ENCODE measurements at places on chromosomes 13 and 19.

GRCh38 chr13:47330031-47330430 is 433.2 kb upstream of the HTR2A start:
- no peak for DNase-seq

DNA sequence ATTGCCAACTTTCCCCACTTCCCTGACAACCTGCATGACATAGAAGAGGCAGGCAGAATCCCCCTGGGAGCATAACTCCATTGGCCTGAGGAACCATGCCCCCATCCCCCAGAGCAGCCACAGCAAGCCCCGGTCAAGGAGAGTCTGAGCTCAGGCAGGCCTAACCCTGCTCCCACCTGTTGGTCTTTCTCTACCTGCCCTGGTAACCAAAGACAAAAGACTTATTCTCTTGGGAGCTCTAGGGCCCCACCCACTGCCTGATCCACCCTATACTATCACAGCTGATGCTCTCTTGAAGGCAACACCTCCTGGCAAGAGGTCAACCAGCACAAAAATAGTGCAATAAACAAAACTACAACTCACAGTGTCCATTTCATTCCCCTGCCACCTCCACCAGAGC is 59.3 kb downstream of the TNFSF13B start:
- no peak for DNase-seq

- DNase-seq: no peak
Measured at GRCh38 chr13:106232681-106233080, 302.8 kb downstream of the EFNB2 start.

DNA sequence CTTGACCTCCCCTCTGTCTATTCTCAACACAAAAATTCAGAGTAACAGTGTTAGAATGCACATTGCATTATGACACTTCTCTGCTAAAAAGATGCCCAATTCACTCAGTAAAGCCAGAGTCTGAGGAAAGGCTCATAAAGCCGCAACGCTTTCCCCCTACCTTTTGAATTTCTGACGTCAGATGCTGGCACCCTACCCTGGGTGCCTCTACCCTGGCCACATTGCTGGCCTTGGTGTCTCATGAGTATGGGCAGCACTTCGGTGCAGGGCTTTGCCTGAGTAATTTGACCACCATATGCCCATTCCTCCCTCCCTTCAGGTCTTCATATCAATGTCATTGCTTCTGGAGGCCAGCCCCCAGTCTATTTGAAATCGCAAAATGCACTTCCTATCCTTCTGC is 229.3 kb downstream of the MYO16 start:
- DNase-seq: no peak

DNA sequence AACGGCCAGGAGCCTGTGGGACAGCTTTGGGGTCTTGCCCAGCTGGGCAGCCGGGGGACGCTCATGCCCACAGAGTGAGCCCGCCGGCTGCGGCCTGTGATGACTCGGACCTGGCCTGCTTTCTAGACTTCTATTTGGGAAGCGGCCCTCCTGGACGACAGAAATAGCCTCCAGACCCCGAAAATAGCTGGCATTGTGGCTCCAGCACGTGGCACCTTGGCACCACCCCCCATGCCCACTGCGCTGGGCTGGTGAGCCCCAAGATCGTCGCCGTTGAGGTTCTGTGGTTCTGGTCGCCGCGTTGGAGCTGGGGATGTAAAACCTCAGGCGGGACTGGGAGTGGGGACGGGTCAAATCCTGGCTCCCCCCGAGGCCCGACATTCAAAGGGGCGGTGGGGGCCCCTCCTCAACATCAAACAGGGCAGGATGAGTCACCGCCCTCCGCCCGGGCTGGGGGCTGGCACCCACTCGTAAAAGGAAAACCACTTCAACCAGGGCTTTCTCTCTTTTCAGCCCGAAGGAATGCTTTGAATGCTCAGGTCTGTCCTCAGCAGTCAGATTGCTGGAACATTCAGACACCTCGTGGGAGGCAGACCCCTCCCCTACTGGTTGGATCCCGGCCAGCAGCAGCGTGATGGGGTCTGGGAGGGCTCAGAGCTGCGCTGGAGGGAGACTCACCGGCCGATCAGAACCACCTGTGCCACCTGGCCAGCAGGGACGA is 42.1 kb downstream of the GADD45B start:
- peak; percentile 6 for DNase-seq

DNA sequence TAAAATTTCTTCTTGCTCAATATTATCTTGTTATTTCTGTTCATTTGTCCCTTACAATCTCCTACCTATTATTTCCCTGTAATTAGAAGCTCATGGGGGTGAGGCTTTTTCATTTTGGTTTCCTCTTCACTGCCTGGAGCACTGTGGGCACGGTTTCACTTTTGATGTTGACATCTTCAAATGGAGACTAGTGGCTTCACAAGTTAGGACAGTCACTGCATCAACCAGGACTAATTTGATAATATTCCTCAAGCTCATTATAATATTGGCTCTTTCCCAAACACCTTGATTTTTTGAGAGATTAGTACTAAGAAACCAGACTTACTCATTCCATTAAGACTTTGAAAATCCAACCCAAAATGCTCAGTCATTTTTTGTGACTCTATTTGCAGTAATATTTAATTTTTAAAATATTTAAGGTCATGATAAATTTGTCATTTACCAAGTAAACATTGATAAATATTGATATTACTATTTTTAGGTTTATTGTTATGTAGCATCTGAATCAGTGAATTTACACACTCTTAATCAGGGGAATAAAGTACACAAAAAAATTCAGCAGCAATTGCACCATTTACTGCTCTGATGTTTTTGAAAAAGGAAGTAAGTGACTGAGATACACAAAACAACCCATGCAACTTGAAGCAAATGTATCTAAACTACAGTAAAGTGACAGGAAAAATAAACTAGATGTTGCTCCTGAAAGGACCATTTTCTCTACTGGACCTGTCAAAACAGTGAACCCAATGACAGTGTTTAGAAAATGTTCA is 28.8 kb upstream of the RCBTB2 start:
- no peak for DNase-seq

GRCh38 chr13:43100667-43101066 is 77.3 kb downstream of the DNAJC15 start:
- DNase-seq: no peak

- no peak for DNase-seq
Measured at GRCh38 chr13:74452176-74452575, 318.0 kb upstream of the KLF12 start.

- DNase-seq: no peak
Measured at GRCh38 chr13:51781246-51782022, 22.5 kb downstream of the DHRS12 start.

GRCh38 chr19:39238944-39239343 is 5.9 kb downstream of the IFNL3 start:
- DNase-seq: no peak

GRCh38 chr19:33441828-33442227 is 68.3 kb downstream of the CEBPG start:
- DNase-seq: no peak

DNA sequence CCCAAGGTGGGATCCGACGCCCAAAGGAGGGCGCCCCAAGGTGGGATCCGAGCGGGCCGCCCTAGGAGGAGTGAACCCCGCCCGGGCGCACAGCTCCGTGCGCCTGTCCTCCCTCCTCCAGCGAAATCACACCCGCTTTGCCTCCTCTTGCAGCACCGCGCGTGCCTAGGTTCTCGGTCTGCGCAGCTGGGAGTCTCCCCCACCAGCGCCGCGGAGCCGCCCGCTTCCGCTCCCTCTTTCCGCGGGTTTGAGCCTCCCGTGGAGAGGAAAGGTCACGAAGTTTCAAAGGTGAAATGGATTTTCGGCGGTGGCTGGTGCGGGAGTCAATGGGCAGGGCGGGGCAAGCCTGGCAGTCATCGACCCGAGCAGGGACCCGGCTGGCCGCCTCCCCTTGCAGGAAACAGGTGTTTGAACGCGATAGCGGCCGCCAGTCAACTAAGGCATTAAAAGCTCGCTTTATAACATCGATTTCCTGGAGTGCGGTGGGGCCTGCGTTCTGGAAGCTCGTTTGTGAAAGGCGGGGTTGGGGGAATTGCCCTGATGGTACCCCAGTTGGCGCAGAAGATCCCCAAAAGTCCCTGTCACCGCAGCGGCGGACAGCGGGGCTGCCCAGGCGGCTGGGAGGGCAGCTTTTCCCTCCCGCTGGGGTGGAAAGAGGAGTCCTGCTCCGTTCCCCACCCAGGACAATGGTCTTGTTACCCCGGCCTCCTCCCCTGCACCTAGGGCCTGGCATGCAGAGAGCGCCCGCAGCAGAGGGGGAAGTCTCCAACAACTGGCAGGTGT is 9.0 kb upstream of the SOX1 start:
- no peak for DNase-seq

DNA sequence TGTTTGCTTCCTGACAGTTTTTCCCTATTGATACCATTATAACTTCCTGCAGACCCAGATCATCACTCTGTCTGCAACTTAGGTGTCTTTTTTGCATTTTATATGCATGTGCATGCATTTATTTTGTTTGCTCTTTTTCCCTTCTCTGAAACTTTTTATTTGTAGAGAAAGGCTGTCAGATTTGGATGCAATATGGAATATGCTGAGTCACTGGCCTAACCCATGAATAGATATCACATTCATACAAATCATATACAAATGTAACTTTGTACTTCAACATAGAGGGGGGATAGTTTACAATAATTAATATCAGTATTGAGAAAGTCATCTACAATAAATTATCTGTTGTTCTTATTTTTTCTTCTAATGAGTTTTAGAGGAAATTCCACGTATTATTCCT is 1465.0 kb downstream of the EFNB2 start:
- no peak for DNase-seq

DNA sequence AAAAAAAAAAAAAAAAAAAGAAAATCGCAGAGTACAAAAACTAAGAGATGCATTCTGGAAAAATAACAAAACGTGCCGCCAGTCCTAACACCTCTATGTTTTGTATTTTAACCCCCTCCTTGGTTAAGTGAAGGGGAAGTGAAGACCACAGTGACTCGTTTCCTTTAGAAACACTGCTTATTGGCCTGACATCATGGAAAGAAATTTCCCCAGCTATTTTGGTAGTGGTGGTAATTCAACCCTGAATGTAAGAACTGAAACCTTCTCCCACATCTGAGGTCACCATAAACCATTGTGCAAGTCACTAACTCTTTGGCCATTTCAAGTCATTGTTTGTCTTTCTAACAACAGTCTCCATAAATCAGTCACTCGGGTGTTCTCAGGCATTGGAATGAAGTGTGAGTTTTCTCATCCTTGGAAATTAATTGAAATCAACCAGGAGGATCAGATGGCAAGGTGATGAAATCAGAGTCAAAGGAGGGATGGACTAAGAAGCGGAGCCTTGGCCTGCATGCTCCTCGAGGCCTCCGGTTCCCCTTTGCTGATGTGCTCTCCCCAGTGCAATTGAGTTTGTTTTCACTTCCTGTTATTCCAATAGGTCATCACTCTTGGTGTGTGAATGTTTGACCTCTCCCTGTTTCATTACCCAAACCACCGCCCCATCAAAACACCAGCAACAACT is 443.9 kb downstream of the FGF9 start:
- DNase-seq: no peak

GRCh38 chr19:913080-913748 is at the start of gene R3HDM4:
TSS of gene R3HDM4 (minus strand) at chr19:913219. CDS start at chr19:913157, 62 bp downstream.
- peak; percentile 81 for DNase-seq

GRCh38 chr19:49643466-49643865 is 1.5 kb downstream of the SCAF1 start:
- no peak for DNase-seq

DNA sequence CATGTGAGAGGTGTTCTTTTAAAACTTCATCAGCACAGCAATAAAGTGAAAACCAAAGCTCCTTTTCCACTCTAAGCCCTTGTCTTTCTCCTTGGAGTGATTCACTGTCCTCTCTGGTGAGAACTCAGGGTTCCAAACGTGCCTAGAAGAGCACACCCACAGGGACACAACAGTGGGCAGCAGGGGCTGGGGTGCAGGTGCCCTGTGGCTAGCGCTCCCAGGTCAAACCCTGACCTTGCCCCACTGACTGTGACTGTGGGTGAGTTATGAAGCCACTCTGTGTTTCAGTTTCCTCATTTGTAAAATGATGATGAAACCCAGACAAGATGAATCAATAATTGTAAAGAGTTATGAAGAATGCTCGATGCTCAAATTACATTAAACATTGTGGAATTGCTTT is 37.6 kb upstream of the IGFL1 start:
- no peak for DNase-seq

GRCh38 chr19:5122121-5122400 is 153.1 kb downstream of the KDM4B start:
- DNase-seq: no peak

- no peak for DNase-seq
Measured at GRCh38 chr13:65472336-65472735, 1757.8 kb downstream of the PCDH9 start.

DNA sequence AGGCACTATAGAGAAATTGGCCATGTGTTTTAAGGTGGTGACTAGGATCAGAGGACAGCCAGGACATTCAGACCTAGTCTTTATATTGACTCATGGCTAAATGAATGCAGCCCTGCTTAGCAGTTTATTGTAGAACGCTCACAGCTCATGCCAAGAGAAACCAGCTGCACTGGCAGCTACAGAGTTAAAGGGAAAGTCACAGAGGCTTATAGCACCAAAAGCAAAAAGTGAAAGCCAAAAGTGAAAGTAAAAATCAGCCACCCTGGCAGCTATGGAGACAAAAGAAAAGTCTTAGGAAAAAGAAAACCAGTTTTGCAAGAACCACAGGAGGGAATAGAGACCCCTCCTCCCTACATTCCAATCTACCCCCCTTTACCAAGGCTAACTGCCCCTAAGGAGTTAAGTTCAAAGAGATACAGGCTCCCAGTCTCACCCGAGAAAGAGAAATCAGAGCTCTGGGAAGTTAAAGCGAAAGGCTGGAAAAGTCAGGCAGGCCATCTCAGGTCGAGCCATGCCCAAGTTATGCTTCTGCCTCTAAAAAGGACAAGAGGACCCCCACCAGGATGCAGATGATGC is 99.0 kb downstream of the ZNF429 start:
- no peak for DNase-seq

DNA sequence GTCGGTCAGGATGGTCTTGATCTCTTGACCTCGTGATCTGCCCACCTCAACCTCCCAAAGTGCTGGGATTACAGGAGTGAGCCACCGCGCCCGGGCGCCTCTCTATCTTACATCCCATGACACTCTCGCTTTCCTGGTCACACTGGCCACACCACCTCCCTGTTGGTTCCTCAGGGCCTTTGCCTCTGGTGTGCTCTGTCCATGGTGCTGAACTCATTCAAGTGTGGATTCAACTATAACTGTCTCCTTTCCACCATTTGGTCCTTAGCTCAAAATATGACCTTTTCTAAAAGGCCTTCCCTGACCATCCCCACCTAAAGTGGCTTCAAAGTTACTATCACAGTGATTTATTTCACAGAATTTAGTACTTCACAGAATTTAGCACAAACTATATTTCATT is 3.7 kb upstream of the SMIM17 start:
- no peak for DNase-seq

- DNase-seq: no peak
Measured at GRCh38 chr13:62040806-62041205, 625.2 kb upstream of the PCDH20 start.

DNA sequence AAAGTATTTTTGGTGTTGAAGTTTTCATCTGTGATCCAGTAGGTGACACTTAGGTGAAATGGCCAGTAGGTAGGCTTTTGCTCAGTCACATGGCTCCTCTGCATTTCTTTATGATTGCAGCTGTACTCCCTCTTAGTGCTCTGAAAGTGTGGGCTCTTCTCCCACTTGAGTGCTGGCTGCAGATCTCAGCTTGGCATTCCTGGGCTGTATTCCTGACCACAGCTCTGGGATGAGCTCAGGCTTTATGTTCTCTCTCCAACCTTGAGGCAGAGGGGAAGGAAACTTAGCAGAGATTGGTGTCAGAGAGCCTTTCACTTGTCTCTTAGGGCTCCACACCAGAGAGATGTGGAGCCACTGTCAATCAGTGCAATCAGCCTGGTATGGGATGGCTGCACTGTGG is 254.3 kb downstream of the NDFIP2 start:
- DNase-seq: no peak
